ENCODE measurements at places on chromosomes 7 and 10.

DNA sequence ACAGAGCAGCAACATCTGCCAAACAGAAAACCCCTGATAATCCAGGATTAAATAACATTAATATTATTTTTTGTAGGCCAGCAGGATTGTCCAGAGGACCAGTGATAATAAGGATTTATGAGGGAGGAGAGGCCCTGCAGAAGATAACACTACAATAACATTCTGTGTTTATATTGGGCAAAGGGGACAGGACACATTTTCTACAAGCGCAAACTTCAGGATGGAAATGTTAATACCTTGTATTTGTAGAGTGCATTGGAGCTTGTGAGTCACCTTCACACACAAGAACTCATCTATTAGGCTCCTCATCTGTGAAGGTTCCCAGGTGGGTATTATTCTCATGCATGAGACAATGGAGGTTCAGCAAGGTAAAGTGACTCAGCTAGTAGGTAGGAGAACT, 51.0 kb downstream of the BAMBI start:
- no peak for DNase-seq

DNA sequence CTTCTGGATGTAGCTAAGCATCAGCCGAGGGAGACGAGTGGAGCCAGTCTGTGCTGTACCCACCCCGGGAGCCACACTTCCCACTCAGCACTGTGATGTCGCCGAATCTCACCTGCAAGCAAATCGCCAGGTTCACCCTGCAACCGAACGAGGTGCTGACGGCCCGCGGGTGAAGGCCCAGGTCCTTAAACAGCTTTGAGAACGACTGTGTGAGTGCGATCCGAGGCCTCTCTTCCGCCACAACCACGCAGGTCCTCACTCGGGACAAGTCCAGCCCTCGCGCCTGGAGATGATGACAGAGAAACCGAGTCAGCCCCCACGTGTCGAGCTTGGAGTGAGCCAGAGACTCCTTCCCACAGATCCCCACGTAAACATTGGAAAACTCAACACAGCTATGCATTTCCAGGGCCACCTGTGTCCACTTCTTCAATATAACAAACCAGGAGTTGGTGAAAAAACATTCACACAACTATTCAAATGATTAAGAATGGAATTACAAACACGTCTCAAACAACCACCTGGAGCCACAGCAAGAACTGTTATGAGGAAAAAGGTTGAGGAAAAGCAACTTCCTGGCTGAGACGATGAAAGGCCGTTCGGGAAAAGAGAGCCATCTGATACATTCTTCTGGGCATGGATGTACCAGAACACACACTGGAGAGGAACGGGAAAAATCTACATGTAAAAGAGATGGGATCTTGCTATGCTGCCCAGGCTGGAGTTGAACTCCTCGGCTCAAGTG, 191.8 kb downstream of the ZMYND11 start:
- DNase-seq, result no peak

- no peak for DNase-seq
These were observed 43.6 kb upstream of the R3HCC1L start for GRCh38 chr10:98090822-98091221.

DNA sequence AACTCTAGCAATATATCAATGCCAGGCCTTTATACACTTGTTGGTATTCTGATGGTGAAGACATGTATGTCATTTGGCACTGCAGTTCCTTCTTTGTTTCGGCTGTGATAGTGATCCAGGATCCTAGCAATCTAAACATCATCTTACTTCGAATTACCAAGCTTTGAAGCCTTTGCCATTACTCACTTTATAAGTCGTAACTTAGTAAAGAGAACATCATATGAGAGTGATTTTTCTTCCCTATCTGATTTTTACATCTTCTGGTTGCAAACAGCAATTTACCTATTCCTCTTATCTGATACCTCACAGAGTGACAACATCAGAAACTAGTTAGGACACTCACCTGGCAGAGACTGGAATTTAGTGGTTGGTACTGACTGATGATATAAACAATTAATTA, 7.6 kb upstream of the BPGM start:
- no peak for DNase-seq

DNA sequence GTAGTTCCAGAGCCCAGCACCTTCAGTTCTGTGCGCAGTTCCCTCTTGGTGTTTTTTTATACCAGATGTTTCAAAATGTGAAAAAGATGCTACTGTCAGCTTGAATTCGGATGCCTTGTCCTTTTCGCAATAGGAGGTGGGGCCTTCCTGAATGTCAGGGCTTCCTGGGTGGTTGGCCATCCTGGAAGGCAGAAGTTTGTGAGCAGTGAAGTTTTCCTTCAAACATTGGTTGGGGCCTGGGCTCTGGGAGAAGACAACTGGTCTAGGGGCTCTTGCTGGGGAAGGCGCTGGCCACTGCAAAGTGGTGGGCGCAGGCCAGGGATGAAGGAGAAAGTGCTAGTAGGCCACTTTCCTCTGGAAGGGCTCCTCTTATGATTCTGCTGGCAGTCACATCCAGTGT, 56.8 kb upstream of the JAZF1 start:
- no peak for DNase-seq

GRCh38 chr10:10338339-10338738, 679.3 kb upstream of the CELF2 start:
- no peak for DNase-seq

- no peak for DNase-seq
These were observed 32.0 kb upstream of the NRG3 start for GRCh38 chr10:81843042-81843441.

- no peak for DNase-seq
These were observed 20.0 kb upstream of the GPR146 start for GRCh38 chr7:1024331-1024841.

DNA sequence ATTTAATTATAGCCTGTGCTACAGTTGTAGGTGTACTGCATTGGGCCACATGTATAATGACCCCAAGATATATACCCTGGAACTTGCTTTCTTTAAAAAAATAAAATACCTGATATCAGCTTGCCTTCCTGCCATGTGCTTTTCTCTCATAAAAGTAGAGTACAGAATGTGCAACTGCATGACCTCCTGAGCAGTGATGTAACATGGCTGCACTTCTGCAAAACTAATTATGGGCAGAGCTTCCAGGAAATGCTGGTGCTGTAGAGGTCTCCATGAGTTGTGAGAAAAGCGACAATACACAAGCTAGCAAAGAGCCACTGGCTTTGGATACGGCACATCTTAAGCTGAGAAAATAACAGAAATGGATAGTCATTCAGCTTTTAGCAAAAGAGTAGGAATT, 6.5 kb upstream of the ERLIN1 start:
- DNase-seq, result no peak

DNA sequence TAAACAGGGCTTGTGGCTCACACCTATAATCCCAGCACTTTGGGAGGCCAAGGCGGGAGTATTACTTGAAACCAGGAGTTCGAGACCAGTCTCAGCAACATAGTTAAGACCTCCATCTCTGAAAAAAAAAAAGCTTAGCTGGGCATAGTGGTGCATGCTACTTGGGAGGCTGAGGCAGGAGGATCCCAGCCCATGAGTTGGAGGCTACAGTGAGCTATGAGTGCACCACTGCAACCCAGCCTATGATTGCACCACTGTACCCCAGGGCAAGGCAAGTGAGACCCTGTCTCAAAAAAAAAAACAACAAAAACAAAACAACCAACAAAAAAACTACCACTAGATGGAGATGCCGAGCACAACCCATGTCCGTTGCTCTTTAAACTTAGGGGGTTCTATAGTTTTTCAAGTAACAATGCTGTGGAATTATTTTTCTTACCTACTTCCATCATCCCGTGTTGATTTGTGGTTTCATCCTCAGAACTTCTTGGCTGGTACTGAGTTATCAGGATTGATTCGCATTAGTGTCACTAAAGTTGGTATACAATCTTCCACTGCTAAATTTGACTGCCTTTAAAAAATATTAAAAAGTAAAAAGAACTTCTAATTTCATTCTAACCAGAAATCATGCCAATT, 12.2 kb upstream of the REPIN1 start:
- DNase-seq, result no peak

DNA sequence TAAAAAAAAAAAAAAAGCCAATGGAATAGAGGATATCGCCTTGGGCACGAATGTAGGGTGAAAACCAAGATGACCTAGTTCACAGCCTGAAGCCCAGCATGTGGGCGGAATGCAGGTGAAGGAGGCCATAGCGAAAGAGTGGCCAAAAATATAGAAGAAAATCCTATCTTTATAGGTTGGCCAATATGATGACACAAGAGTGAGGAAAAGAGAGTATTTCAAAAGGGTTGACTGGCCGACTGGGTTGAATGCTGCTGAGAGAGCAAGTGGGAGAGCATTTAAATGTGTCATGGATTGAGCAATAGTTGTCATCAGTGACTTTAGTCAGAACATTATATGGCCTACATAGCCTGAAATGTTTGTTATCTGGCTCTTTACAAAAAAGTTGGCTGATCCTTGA, 17.2 kb upstream of the GLI3 start:
- no peak for DNase-seq

Measured in stimulated activated naive CD8-positive, alpha-beta T cell treated with anti-CD3 and anti-CD28 coated beads, Interleukin-15, amount 100 ng/mL, for 72 hours (primary cell).